ENCODE measurements at places on chromosomes 4 and X. TPM values are rescaled to one million over a fixed set of nuclear protein-coding genes. Genes with fewer than 3 reads are reported as not detected.

The GYG2 gene
- 11.3 TPM for total RNA-seq

The GPR143 gene
- total RNA-seq, result 1.9 TPM

The INTU gene
- 3.8 TPM for total RNA-seq

DNA sequence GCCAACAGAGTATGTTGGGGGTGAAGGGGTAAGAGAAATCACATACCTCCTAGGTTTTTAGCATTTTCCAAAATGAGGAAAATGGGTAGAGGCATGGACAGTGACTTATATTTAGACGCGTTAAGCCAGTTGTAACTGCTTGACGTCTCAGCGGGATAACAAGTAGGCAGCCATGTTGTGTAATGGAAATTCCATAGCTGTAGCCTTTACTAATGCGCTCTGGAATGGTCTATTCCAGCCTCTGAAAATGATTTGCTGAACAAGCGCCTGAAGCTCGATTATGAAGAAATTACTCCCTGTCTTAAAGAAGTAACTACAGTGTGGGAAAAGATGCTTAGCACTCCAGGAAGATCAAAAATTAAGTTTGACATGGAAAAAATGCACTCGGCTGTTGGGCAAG lies 135.5 kb downstream of the PTTG2 start:
- no peak for DNase-seq

The RBMXL3 gene
- total RNA-seq, result not detected

- no peak for DNase-seq
Observed at GRCh38 chr4:149293046-149293649, 522.5 kb downstream of the IQCM start.

DNA sequence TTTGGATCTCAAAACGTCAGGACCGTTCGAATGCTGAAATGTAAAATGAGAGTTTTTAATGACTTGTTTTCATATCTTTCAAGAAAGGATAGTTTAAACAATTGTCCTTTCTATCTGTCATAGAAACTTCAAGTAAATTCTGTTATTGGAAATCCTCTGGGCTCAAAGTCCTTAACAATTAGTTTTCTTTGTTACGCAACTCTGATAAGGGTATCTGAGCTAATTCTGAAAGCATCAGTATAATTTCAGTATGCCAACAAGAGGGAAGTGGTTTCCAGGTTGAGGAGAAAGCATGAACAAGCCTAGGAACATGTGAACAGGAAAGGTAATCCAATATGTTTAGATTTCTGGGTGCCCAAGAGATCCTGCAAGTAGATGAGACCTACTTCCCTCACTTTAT lies 22.0 kb downstream of the ADH7 start:
- DNase-seq, result no peak

The RAB39B gene
- 0.56 TPM for total RNA-seq

The MCUB gene
- 4.7 TPM for total RNA-seq

DNA sequence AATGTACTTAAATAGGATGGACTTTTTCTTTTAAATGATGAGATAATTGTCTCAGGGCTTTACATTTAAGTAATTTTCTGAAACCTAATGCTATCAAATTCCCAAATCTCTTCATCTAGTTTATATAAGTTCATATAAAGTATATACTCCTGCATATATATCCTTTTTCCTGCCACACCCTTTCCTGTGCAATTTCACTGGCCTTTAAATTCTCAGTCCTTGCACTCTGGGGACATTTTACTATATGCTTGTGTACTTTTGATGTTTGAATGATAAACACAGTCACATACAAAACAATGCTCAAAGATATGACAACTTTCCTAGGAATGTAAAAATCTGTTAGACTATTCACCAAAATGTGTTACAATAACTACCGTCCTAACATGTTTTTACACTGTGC lies 60.1 kb downstream of the NDST4 start:
- DNase-seq, result no peak

- no peak for DNase-seq
Observed at GRCh38 chrX:18677161-18677869, 5.4 kb upstream of the RS1 start.

DNA sequence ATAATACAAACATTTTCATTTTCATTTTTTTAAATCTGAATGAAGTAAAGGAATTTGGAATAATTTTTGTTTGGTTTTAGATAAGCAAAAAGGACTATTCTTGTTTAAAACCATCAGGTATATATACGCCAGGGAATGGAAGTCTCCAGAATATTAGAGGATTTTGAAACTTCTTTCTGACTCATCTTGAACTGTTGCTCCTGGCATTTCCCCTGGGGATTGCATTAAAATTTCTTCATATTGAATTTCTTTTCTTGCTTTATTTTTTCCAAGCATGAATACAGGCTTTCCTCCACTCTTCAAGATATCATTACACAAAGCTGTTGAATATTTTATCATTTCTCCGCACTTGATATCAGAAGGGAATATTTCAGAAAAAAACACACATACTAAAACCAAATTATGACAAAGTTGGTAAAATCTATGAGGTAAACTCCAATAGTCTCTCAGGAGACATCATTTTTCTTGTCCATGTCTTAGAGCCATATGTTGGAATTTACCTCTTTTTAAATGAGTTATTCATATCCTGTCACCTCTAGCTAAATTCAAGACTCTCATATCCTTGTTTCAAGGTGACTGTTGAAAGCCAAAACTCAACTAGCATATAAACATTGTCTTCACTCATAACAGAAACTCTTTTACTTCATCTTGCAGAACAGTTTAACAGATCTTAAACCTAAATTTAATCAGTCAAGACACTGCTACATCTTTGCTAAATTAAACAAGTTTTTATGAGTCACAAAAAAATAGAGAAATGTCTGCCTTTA lies 20.7 kb upstream of the CSN1S1 start:
- no peak for DNase-seq

DNA sequence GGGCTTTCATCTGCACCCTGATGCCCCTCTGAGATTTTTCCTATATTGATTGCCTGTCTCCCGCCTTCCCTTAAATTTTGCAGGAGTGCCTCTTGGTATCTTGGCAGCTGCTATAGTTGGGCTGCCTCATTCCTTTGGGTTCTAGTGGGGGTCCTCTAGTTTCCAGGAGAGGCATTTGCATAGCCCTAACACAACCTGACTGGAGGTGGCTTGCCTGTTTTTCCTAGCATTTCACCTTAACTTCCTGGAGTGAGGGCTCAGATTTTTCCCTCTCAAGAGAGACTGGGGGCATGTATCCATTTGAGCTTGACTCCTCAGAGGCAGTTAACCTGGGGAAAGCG lies 46.0 kb downstream of the UGT2A3 start:
- DNase-seq, result no peak

The GAGE1 gene
- total RNA-seq, result not detected

DNA sequence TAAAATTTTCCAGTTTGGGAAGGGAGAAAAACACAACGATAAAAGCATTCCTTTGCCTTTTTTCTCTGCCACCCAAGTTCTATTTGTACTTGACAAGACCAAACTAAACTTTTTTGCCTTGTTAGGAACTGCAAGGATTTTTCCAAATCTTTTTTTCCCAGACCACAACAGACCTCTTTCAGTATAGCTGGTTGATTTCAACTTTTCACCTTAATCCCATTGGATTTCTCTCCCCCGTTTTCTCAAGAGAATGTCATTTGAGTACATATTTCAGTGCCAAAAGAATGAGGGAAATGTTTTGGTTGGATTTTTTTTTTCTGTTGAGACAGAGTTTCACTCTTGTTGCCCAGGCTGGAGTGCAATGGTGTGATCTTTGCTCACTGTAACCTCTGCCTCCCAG lies 18.5 kb upstream of the SGMS2 start:
- DNase-seq, result no peak

The PHKA1 gene
- 3.9 TPM for total RNA-seq

The SORCS2 gene
- total RNA-seq, result 0.92 TPM

GRCh38 chr4:3792813-3793212 lies 26.6 kb downstream of the ADRA2C start:
- no peak for DNase-seq

- DNase-seq, result no peak
Observed at GRCh38 chrX:13144927-13145655, 100.7 kb upstream of the FAM9C start.

DNA sequence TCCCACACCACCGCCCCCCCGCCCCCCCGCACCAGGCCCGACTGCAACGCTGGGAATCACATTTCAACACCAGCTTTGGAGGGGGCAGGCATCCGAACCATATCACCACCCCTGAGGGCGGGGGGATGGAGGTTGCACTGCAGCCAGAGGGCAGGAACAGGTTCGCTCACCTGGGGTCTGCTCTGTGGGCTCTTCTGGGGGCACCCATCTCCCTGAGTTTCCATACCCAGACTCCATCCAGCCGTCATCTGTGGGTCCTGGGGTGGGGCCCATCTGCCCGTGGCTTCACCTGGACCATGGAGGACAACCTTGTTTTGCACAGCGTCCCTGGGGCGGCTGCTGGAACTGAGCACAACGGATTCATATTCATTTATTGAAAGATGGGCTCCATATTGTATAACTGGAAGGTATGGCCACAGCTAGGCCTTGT lies 6.9 kb downstream of the PSAPL1 start:
- DNase-seq, result peak; percentile 10

DNA sequence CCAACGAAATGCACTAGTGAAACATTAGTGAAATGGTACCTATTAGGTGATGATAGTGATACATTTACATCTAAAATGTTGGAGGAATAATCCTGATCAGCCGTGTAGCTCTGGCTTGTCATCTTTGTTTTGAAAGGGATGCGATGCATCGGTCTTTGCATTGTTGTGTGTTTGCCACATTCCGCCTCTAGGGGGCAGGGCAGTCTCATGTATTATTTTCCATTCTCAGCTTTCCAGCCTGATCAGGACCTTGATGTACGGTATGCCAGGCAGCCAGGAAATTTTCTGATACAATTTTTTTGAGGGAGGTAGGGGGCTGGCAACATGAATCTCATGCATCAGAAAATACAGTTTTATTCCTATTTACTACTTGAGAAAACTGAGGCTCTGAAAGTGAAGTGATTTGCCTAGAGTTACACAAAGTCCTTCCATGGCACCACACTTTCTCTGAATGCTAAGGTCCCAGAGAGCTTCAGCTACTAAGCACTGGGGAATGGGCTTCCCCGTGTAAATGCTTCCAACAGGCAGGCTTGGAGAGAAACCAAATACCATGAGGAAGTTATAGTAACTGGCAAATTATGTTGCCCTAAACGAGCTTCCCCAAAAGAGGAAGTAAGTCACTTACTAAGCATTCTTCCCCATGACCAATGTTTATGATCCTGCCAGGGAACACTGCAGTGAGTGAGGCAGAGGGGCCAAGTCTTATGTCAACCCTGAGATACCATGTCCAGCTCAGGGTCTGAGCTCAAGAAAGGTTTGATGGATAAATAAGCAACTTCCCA lies 31.8 kb upstream of the IQSEC2 start:
- no peak for DNase-seq

DNA sequence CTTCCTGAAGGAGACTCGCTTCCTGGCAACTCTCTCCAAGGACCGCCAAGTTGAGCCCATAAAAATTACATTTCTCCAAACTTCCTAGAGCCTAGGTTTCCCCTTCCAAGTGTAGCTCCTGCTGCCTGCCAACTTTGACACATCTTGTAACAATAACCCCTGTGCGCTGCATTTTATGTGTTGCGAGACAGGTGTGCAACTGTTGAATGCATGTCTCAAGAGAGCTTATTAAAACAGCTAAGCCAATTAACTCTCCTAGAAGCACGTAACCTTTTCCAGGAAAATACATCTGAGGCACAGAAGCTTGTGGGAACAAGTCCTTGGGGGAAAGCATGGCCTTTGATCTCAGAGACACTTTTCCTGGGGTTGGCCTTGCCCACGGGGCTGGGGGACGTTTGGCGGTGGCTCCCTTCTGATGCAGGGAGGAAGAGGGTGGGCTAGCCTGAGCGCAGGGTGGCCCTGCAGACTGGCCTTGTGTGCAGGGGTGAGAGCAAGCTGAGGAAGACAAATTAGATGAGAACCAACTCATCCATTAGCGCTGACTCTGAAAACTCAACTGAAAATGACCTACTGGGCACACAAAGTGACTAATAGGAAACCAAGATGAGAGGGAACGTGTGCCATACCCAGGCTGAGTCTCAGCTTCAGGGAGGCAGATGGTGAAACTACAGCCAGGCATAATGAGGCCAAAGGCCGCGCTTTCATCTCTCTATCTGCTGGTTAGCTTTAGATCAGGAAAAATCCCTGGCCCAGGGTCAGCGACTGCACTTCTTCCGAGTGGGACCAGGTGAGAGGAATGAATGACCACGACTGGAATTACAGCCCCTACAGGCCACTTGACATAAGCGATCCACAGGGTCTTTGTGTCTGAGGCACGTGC lies 75.3 kb downstream of the ENPP6 start:
- no peak for DNase-seq

GRCh38 chrX:38124000-38124399 lies 96.7 kb downstream of the SRPX start:
- DNase-seq, result no peak

DNA sequence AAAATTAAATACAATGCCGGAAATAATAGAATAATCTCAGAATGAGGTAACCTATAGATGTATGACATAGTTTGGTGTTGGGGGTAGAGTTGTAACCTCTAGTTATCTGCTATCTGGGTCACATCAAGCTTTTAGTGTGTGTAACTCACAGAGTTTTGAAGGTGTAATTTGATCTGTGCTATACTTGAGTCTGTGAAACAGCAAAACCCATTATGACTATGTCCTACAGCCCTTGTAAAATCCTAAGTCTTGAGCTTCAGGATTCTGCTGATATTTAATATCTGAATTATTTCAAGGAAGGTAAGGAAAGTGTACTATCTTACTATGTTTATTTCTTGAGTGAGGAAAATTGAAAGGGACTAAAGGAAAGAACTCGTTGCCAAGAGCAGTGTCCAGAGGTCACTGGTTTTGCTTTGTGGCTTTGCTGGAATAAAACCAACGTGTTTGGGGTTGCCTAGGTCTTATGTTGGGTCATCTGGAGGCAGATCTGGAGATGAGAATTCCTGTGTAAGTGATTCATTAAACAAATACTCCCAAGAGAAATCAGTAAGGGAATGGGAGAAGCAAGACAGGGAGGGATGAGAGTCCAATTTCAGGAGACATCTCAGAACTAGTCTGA lies 107.8 kb upstream of the CBLL2 start:
- DNase-seq, result no peak

The NMU gene
- total RNA-seq, result 0.42 TPM

- DNase-seq, result no peak
Observed at GRCh38 chr4:13093170-13093569, 391.0 kb downstream of the RAB28 start.

DNA sequence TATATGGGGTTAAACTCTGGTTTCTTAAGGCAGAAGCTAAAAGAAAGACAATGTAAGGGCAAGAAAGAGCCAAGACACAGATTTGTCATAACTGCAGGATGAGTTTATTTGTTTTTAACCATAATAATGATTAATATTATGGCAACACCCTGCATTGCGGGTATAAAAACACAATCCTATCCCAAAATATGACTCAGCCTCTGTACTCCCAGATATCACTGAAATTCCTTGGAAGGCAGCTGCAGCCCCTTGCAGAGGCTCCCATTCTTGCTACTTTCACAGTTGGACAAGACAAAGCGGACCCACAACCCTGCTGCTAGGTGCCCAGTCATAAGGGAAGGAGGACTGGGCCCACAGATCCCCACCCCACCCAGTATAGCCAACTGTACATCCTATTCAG lies 20.4 kb upstream of the FGF16 start:
- DNase-seq, result no peak

GRCh38 chrX:40304115-40304514 lies 206.4 kb upstream of the BCOR start:
- DNase-seq, result no peak
